ENCODE measurements at places on chromosomes 2 and 18.

- peaks cover 7% of the 10 kb centered on the region for H3K4me1 ChIP-seq
- no peak overlapping the region for H3K27ac ChIP-seq
- peaks cover 25% of the 10 kb centered on the region for H3K36me3 ChIP-seq
Observed at GRCh38 chr2:190684931-190685330, 36.0 kb downstream of the NAB1 start.

GRCh38 chr2:19362094-19362754 lies 3.8 kb upstream of the OSR1 start:
- peaks cover 43% of the 10 kb centered on the region for H3K4me1 ChIP-seq
- H3K27me3 ChIP-seq: peaks cover 44% of the 10 kb centered on the region
- peaks cover 9% of the 10 kb centered on the region for H3K36me3 ChIP-seq
- peak overlapping the region; percentile 95 for H3K4me3 ChIP-seq

GRCh38 chr2:71150082-71150816 lies 19.8 kb downstream of the MPHOSPH10 start:
- H3K27ac ChIP-seq: no peak overlapping the region
- H3K27me3 ChIP-seq: peaks cover 3% of the 10 kb centered on the region
- no peak overlapping the region for H3K4me3 ChIP-seq
- H3K4me1 ChIP-seq: peaks cover 5% of the 10 kb centered on the region

DNA sequence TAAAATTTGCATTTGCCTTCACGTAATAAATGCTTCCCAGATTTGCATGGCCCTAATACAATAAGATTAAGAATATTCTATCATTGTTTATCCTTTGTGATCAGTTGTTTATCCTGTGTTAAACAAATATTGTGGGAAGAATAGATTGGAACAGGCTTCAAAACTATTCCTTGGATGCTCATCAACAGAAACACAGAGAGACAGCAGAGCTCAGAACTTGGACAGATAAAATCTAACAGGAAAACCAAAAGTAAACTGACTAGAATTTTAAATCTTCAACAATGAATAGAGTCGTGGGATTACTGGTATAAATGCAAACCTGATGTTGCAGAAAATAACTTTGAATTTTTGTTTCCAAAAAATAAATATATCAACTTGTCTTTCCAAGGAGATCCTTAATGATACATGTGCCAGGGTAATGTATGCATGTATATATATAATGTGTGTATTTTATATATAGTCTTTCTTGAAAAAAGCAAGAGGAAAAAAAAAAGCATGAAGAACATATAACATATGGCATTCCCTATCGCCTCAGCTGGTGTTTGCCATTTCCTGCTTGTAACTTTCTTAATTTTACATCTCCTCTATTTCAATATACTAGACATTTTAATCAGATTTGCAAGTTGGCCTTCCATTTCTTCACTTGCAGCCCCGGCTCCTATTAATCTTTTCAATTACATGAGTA lies 59.9 kb upstream of the TANK start:
- no peak for DNase-seq
- H3K4me1 ChIP-seq: peaks cover 6% of the 10 kb centered on the region
- no peak overlapping the region for H3K27ac ChIP-seq
- no peaks in the 10 kb centered on the region for H3K27me3 ChIP-seq
- no peaks in the 10 kb centered on the region for H3K36me3 ChIP-seq
- H3K4me3 ChIP-seq: no peak overlapping the region

GRCh38 chr2:120348134-120348736 lies 2.3 kb downstream of the INHBB start:
- no peaks in the 10 kb centered on the region for H3K36me3 ChIP-seq
- DNase-seq: no peak
- H3K4me1 ChIP-seq: peaks cover 18% of the 10 kb centered on the region
- no peak overlapping the region for H3K4me3 ChIP-seq

DNA sequence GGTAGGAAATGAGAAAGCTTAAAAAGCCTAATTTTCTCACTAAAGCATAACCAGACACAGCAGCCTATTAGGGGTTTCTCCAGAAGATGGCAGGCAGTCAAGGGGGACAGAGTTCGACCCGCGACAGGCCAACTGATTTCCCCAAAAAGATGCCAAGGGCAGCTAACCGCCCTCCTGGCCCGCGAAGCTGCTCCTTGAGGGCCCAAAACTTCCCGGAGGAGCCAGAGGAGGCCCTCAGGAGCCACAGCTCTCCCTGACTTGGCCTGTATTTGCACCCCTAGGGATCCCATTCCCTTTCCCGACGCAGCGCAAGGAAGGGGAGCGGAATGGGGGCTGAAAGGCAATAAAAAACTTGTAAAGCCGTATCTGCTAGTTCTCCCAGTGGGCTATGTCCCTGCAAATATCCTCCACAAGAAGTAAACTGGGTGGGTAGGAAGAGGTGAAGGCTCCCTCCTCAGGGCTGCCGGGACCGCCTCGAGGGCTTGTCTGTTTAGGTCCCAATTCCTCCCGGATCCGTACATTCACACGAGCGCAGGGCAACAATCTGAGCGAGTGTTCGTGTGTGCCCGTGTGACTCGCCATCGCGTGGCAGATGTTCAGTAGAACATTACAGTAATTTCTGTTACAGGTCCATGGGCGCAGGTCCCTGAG lies 756 bp upstream of the NAGK start:
- no peak for DNase-seq
- no peaks in the 10 kb centered on the region for H3K27me3 ChIP-seq
- peaks cover 23% of the 10 kb centered on the region for H3K36me3 ChIP-seq
- peak overlapping the region; percentile 99 for H3K27ac ChIP-seq
- peaks cover 52% of the 10 kb centered on the region for H3K4me1 ChIP-seq

DNA sequence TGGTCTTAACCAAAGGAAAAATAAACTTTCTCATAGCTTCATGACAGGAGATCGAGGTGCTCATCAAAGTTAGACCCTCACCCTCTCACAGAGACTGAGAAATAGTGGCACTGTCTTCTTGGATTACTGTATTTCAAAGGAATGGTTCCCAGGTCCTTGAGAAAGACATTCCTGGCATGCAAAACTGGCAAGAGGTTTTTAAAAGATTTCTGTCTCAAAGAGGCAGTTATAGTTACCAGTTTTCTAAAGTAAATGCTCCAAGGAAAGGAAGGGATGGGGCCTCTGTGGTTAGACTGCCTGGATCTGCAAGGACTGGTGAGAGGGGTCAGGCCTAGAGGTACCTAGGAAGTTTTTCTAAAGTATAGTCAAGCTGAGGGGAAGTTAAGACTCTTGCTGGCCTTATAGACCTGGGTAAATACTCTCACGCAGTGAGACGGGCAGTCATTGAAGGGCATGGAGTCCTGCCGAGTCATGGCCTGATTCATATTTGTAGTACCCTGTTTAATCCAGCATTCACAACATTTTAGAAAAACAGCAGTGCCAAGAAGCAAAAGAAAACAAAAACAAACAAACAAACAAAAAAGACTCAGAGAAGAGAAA lies 226.1 kb downstream of the DOK6 start:
- no peak overlapping the region for H3K27ac ChIP-seq
- no peak overlapping the region for H3K4me3 ChIP-seq
- H3K27me3 ChIP-seq: peaks cover 8% of the 10 kb centered on the region

DNA sequence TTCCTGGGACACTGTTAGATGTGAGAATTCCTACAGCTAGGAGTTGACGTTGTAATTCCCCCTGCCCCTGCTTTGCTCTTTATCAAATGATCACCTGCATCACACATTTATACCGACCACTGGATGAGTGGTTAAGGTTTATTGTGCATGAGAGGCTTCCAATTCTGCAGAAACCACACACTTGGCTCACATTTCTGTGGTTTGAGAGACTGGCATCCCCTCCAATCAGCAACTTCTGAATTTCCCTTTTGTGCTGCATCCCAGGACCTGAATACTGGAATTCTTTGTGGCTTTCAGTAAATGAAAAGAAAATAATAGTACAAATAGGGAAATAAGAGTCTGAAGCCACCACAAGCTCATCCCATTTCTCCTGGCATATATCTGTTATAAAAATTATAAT lies 628.7 kb upstream of the PIK3C3 start:
- H3K4me1 ChIP-seq: no peaks in the 10 kb centered on the region

- H3K36me3 ChIP-seq: no peaks in the 10 kb centered on the region
- DNase-seq: no peak
- no peaks in the 10 kb centered on the region for H3K4me1 ChIP-seq
- H3K4me3 ChIP-seq: no peak overlapping the region
- no peak overlapping the region for H3K27ac ChIP-seq
Observed at GRCh38 chr2:237533668-237534161, 32.7 kb upstream of the PRLH start.

GRCh38 chr2:172931256-172931894 lies 144.3 kb upstream of the MAP3K20 start:
- H3K4me1 ChIP-seq: no peaks in the 10 kb centered on the region
- H3K4me3 ChIP-seq: no peak overlapping the region
- peaks cover 65% of the 10 kb centered on the region for H3K27me3 ChIP-seq
- no peaks in the 10 kb centered on the region for H3K36me3 ChIP-seq
- H3K27ac ChIP-seq: no peak overlapping the region
- no peak for DNase-seq

DNA sequence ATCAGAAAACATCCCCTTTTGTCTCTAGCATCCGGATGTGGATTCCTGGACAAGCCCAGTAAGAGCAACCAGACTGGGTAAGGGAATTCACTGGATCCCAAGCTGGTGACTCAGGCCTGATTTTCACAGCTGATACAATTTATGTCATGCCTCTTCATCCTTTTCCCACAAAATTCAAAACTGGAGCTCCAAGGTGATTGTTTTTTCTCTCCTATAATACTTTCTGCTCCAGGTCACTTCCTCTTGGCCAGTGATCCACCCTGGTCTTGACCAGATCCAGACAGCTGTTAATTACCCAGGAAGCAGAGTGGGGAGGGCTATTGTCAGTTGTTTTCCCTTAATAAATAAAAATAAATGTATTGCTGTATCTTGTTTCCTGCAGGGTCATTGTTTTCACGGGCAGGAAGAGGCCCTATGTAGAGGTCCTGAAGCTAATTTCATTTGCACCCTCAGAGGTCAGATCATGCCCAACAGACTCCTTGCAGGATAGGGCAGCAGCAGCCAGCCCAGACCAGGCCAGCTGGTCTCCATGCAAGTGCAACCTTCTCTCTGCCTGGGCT lies 57.6 kb downstream of the EVA1A start:
- no peaks in the 10 kb centered on the region for H3K36me3 ChIP-seq
- no peak for DNase-seq
- H3K4me1 ChIP-seq: no peaks in the 10 kb centered on the region
- peaks cover 9% of the 10 kb centered on the region for H3K27me3 ChIP-seq

DNA sequence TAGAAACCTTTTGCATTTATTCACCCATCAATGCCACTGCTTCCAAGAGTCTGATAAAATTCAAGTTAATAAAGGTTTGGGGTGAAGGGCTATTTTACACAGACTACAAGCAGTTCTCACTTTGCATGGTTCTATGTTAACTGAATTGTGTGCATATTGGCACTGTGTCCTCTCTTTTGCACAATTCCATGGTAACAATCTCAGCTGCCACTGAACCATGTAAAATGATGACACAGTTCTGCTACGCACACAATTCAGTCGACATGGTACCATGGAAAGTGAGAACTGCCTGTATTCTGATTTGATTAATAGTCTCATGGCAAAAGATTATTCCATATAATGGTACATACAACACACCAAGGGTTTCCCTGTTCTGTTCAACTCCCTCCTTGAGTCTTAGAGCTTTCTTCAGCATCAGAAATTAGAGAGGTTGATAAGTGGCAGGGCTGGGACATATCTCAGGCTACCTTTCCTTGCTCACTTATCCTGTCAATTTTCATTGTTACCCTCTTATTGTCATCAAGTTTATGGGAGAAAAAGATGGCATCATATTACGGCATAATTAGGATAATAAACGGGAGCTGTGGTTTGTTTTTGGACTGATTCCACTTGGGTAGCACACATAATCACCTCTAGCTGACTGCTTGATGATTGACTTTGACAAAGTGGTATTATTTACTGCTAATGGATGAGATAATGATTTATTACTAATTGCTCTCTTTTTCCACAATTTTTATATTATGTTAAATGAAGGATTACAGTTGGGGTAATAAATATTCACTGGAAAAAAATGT lies 139.3 kb upstream of the CREB1 start:
- no peaks in the 10 kb centered on the region for H3K36me3 ChIP-seq
- no peaks in the 10 kb centered on the region for H3K4me1 ChIP-seq

GRCh38 chr2:164972216-164972615 lies 16.9 kb upstream of the SLC38A11 start:
- no peaks in the 10 kb centered on the region for H3K4me1 ChIP-seq
- no peaks in the 10 kb centered on the region for H3K27me3 ChIP-seq
- no peak overlapping the region for H3K27ac ChIP-seq
- peaks cover 2% of the 10 kb centered on the region for H3K36me3 ChIP-seq

DNA sequence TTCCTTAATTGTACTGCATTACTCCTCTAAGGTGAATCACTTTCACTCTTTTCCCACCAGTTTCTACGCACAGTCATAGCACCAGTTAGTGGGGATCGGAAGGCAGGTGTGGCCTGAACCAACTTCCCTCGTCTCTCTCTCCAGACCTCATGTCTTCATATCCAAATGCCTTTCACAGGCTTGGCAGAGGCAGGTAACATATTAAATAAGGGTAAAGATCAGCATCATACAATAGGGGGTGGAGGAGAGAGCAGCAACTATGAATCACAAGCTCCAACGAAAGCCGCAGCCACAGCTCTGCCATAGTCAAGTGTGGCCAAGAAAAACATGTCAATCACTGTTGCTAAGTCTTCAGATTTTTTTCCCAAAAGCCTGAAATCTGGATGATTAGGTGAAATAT lies 40.3 kb downstream of the AP1S3 start:
- no peak overlapping the region for H3K27ac ChIP-seq
- peaks cover 3% of the 10 kb centered on the region for H3K36me3 ChIP-seq
- DNase-seq: no peak
- H3K27me3 ChIP-seq: no peaks in the 10 kb centered on the region
- H3K4me1 ChIP-seq: no peaks in the 10 kb centered on the region

DNA sequence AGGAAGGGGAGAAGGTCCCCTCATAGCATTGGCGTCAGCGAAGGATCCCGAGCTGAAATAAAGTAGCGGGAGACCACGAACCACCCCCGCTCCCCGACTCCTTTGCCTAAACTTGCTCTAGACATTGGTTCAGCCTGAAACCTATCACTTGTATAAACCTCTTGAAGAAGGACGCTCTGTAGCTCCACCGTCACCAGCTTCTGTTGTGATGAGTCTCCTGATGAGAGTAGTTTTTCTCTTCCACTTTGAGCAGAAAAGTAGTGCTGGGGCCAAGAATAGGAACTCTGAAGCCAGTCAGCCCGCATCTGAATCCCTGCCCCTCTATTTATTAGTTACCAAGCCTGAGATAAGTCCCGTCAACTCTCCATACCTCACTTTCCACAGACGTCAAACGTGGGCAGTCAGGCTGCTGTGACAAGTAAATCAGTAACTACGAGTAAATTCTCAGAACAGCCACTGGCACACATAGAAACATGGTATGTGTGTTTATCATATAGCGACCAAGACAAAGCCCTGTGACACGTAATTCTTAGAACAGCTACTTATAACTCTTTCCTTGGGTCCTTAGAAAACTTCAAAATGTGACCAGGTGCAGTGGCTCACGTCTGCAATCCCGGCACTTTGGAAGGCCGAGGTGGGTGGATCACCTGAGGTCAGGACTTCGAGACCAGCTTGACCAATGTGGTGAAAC lies 61.7 kb downstream of the CD226 start:
- peaks cover 35% of the 10 kb centered on the region for H3K4me1 ChIP-seq
- no peak for DNase-seq
- peak overlapping the region; percentile 49 for H3K27ac ChIP-seq
- peaks cover 3% of the 10 kb centered on the region for H3K36me3 ChIP-seq
- no peaks in the 10 kb centered on the region for H3K27me3 ChIP-seq
- peak overlapping the region; percentile 64 for H3K4me3 ChIP-seq

- no peak overlapping the region for H3K4me3 ChIP-seq
- H3K36me3 ChIP-seq: no peaks in the 10 kb centered on the region
- H3K27me3 ChIP-seq: no peaks in the 10 kb centered on the region
- H3K27ac ChIP-seq: no peak overlapping the region
- DNase-seq: no peak
Observed at GRCh38 chr2:219969508-219969907, 342.1 kb downstream of the SLC4A3 start.
